NCI-H748 treated with DMSO at 0.1 percent for 48 hours (cell line): ENCODE measurements at places on chromosomes 1 and 21.

DNA sequence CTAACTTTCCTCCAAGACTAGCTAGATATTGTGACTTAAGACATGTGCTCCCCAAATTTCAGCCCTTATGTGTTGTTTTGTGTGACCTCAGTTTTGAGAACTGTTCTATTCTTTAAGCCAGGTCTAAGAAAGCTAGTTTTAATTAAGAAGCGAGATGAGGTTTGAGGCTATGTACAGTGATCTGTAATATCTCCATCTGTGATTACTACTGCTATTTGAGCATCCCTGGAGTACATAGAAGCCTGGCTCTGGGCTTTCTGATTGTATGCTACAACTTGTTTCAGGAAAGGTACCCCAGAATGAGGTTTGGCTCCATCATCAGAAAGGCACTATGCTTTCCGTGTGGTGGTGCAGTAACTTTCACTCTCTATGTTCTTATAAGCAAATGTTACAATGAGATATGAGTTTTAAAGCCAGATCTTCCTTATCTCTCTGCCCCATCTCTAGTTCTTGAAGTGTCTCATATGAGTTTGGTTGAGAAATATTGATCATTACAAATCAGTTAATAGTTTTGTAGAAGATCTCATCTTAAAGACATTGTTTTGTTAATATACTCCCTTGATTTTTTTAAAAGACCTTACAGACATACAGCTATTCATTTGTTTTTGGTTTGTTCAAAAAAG is 605 bp downstream of the RGS4 start:
- peak; percentile 53 for DNase-seq

DNA sequence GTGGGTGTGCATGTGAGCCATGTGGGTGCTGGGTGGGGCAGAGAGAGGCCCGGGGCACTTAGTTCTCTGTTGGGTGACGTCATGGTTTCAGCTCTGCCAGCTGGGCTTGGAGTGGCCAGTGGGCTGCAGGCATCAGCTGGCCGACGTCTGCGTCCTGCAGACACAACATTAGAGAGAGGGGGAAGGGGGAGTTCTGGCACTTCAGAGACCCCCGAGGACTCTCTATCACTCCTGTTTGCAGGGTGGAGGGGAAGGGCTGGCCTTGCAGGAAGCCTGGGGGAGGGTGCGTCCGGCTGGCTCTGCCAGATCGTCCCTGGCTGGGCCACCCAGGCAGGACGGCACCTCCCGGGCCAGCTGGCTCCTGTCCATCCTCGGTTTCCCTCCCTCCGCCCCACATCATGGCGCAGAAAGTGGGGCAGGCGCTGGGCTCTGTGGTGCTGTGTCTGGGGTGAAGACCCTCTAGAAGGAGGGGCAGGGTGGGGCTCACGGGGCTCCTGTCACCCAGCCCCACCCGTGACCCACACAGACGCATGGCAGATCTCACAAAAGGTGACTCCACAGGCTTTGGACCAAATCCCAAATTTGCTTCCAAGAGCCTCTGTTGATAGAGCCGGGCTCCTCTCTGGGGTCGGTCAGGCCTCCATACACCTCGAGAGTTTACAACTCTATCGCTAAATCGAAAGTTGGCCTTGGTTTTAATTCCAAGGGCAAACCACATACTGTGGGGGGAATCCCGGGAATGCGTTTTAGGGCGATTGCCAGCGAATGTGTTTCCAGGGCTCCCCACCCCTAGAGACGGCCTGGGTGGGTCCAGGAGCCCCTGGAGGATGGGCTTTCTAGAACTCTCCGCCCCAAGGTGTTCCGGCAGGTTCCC is 73.4 kb upstream of the TTC34 start:
- no peak for DNase-seq

DNA sequence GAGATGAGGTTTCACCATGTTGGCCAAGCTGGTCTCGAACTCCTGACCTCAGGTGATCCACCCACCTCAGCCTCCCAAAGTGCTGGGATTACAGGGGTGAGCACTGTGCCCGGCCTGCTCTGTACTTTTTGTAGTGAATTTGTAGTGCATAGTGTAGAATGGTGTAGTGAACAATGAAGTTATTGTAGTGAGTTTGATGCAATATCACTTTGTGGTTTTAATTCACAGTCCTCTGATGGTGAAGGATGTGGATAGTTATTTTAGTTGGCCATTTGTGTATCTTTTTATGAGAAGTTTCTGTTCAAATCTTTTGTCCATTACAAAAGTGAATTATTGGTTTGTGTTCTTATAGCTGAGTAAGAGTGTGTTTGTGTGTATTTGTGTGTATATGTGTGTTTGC is 57.6 kb downstream of the PDE4B start:
- DNase-seq, result no peak

- peak; percentile 10 for DNase-seq
These were observed 6.1 kb downstream of the FABP3 start for GRCh38 chr1:31366796-31367195.

- DNase-seq, result no peak
These were observed 33.3 kb upstream of the KCNE1 start for GRCh38 chr21:34545079-34545884.

- peak; percentile 3 for DNase-seq
These were observed 281.5 kb downstream of the NEGR1 start for GRCh38 chr1:72000809-72001208.

DNA sequence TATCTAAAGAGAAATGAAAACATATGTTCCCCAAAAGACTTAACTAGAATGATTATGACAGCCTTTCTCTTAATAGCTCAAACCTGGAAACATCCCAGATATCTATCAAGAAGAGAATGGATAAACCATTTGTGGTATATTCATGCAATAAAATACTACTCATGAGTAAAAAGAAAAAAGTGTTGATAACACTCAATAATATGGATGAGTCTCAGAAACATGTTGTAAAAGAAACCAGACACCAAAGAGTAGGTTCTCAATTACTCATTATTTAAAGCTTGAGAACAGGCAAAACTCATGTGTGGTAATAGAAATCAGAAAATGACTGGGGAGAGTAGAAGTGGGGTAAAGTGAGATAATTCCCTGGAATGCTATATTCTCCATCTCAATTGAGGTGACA is 154.1 kb downstream of the PHTF1 start:
- DNase-seq, result no peak

DNA sequence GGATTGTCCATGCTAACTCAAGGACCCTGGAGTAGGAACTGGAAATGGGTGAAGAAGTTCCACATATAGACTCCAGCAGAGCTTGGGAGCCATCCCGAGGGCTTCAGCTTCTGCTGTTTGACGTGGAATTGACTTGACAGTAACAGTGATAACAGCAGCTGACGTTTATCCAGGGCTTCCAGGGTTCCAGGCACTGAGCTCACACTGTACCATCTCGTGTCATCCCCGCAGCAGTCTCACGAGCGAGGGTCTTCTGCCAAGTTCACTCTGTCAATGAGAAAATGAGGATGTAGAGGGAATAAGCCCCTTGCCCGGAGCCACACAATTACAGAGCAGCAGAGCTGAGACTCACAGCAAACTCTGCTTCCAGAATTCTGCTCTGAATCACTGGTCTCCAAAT is 447.7 kb downstream of the SIPA1L2 start:
- DNase-seq, result no peak

DNA sequence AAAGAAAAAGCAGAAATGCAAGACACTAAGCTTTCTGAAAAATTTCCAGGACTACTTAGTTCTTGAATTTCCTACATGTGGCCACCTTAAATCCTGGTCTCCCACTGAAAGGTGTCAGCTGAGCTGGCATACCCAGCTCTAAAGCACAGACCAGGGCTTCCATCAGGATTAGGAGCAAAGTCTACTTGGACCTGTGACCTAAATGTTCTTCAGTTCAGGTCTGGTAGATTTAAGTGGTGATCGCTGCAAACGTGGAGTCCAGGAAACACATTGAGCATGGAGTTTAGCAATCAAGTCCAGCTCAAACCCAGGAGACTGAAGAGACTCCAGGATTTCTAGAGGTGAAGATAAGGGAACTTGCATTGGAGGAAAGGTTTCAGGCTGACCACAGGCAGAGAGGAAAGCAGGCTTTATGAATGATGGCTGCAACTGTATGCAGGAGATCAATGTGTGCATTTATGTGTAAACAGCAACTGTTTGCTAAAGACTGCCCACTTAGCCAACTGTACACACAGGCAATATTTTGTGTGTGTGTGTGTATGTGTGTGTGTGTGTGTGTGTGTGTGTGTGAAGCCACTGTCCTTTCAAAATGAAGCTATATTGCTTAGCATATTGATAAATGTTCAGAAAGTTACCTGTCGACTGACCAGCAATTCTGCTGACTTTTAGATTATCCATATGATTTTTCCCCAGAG is 75.2 kb downstream of the LMX1A start:
- no peak for DNase-seq

- no peak for DNase-seq
These were observed 71.3 kb upstream of the DNAJC6 start for GRCh38 chr1:65238010-65238409.

DNA sequence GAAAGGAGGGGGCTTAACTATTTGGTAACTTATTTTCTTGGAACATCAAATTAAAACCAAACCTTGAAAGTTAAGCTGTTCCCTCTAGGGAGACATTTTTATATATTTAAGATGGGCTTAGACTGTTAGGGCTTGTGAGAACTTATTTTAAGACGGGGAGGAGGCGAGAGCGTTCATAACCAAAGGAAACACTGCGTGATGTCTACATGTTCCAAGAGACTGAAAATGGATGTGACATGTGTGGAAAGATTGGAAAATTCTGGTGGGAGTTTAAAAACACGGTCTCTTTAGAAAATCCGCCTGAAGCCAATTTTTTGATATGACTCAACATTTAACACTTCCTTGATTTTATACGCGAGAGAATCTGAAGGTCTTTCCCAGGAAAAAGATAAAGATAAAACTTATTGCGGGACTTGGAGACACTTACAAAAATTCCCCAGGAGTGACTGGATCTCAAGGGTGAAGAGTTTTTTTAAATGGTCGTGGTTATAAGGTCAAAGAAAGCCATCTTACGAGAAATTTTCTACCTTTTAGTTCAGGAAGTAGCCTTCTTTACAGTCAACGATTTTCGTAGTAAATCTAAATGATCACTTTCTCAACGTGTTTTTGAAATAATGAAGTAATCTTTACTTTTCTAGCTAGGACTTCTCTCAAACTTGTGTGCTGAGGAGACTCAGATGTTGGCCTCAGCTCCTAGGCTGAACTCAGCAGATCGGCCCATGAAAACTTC is 828 bp downstream of the PNRC2 start:
- no peak for DNase-seq

- DNase-seq, result no peak
These were observed 110.0 kb downstream of the RGL1 start for GRCh38 chr1:183914891-183915290.

GRCh38 chr1:167706931-167707877 is 14.6 kb upstream of the MPZL1 start:
- DNase-seq, result no peak

GRCh38 chr1:201307231-201307630 is 23.9 kb downstream of the PKP1 start:
- DNase-seq, result no peak

DNA sequence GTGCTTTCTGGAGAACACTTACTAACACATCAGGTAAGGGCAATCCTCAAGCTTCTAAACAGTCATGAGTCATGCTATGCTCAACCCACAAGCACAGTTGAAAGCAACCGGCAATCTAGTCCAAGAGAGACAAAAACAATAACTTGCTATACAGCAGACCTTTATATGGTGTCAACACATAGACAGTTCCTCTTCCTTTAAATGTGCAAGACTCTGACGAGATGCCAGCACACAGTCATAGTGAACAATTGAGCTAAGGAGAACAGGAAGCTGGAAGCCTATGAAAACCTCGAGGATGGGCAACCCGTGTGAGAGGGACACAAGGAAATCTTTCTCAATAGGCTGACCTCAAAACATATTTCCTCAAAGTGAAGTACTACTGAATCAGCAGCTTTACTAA is 5.3 kb downstream of the ADIPOR1 start:
- DNase-seq, result no peak

DNA sequence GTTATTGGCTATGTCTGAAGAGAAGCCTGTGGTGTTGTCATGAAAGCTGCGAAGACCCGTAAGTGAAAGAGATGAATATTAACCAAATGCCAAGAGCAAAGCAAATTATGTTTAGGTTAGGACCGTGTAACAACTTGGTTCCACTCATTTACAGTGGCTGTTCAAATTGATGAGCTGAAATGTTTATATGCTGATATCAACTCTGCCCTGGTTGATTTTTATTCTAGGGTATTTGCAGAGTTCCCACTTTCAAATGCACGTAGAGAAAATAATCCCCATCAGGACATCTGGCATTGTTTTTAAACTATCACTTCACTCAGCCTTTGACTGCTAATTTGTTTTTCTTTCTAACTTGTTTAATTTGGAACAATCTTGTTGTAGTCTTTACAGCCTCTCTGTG is 581.6 kb upstream of the ADAMTS5 start:
- no peak for DNase-seq

- DNase-seq, result peak; percentile 60
These were observed 37.1 kb upstream of the EPB41 start for GRCh38 chr1:28877132-28877781.

- DNase-seq, result no peak
These were observed 4.4 kb downstream of the DNAJC16 start for GRCh38 chr1:15531003-15531402.

DNA sequence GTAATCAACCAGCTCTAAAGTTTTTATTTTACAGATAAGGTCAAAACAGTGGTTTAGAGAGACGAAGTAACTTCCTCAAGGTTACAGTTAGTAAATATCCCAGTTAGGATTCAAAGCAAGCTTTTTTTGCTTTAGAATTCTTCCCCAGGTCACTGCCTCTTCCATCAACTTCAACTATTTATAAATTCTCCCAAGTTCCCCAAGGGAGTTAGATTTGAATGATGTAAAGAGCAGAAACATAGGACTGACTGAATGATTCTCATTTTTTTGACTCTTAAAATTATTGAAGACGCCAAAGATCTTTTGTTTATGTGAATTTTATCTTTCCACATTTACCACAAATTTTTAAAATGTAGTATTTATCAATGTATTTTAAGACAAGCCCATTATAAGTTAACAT is 4.1 kb downstream of the POGZ start:
- DNase-seq, result no peak

GRCh38 chr1:187411118-187411517 is 582.4 kb downstream of the PLA2G4A start:
- no peak for DNase-seq

- no peak for DNase-seq
These were observed 214.0 kb downstream of the KCNJ6 start for GRCh38 chr21:37702241-37702640.

- no peak for DNase-seq
These were observed 51.8 kb downstream of the UTP25 start for GRCh38 chr1:209879539-209879938.

DNA sequence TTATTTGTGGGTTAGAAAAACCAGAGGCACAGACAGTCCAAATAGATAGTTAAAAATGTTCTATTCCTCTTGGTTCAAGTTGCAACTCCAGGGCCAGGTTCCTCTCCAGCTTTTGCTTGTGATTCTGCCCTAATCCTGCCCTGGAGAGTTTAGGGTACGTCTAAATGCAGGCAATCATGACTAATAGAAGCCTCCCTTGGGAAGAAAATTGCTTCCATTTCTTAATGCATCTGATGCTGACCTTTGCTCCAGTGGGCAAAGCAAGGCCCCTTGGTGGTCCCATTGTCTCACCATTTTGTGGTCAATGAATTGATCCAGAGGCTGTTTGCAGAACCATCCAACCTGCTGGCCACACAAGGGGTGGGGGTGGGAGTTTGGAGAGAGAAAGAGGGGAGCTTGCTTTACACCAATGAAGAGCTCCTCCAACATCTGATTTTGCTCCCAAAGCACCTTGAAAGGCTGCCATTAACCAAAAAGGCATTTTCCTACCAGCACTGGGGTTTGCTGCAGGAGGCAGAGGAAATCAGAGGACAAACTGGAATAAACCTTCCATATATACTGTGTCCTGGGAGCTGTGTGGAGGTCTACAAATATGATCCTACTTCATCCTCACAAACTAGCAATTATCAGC is 31.3 kb downstream of the C8B start:
- no peak for DNase-seq
